Progenitor cell of endocrine pancreas (in vitro differentiated cells): ENCODE measurements at places on chromosomes 4 and X. TPM values are rescaled to one million over a fixed set of nuclear protein-coding genes. Genes with fewer than 3 reads are reported as not detected.

- H3K27ac ChIP-seq = no peak overlapping the region
- no peaks in the 10 kb centered on the region for H3K36me3 ChIP-seq
- no peak for DNase-seq
These were observed 67.2 kb downstream of the INPP4B start for GRCh38 chr4:142778900-142779299.

DNA sequence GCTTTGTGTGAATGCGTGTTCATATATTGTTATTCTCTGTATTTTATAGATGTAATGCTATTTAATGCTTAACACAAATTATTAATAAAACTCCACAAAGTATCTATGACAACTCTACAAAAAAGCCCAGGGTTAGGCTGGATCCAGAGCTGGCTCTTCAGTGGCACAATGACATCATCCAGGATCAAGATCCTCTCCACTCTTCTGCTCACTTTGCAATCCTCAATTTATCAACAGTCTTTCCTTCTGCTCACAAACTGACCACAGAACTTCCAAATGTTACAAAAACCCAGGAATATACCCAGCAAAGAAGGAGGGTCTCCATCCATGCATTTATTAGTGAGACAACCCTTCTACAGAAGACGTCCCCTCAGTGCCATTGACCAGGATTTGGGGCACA lies 132.3 kb downstream of the HNRNPD start:
- no peaks in the 10 kb centered on the region for H3K4me1 ChIP-seq
- no peaks in the 10 kb centered on the region for H3K36me3 ChIP-seq
- H3K27me3 ChIP-seq = peaks cover 4% of the 10 kb centered on the region
- no peak overlapping the region for H3K27ac ChIP-seq

DNA sequence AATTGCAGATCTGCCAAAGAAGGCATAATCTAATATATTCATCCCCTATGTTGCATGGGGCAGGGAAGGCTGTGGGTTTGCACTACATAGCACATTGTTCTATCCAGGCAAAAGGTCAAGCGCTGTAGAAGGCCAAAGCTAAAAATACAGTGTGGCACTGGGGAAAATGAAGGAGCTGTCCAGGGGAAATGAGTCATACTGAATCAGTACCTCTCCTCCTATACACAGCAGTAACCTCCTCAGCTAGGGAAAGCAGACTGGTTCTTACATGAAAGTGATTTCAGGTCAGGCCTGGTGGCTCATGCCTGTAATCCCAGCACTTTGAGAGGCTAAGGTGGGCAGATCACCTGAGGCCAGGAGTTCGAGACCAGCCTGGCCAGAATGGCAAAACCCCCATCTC lies 31.0 kb upstream of the SLC25A4 start:
- H3K36me3 ChIP-seq = no peaks in the 10 kb centered on the region
- no peak for DNase-seq
- peaks cover 22% of the 10 kb centered on the region for H3K4me1 ChIP-seq
- H3K27ac ChIP-seq = no peak overlapping the region
- no peak overlapping the region for H3K4me3 ChIP-seq

- H3K4me3 ChIP-seq = no peak overlapping the region
- H3K4me1 ChIP-seq = peaks cover 10% of the 10 kb centered on the region
- H3K36me3 ChIP-seq = no peaks in the 10 kb centered on the region
- DNase-seq = no peak
These were observed 61.7 kb downstream of the TMA16 start for GRCh38 chr4:163556177-163556576.

The PFKFB1 gene
- 0.77 and 0.82 TPM in 2 replicates for total RNA-seq

The UGT2B11 gene
- total RNA-seq = 0.93 and 1.2 TPM in 2 replicates

The CXCL11 gene
- not detected in 2 replicates for total RNA-seq

The SYNPO2 gene
- 1.3 and 2.2 TPM in 2 replicates for total RNA-seq

The HMGN5 gene
- total RNA-seq = 7.9 and 10.0 TPM in 2 replicates

The EGF gene
- 0.36 and 0.47 TPM in 2 replicates for total RNA-seq
